Left ventricle myocardium superior (tissue), 1 donor: ENCODE measurements at places on chromosomes 2 and 18. TPM values are rescaled to one million over a fixed set of nuclear protein-coding genes. Genes with fewer than 3 reads are reported as not detected.

The ALPP gene
- not detected for total RNA-seq

The ZNF514 gene
- total RNA-seq: 15.4 TPM

The LYPD6B gene
- not detected for total RNA-seq

DNA sequence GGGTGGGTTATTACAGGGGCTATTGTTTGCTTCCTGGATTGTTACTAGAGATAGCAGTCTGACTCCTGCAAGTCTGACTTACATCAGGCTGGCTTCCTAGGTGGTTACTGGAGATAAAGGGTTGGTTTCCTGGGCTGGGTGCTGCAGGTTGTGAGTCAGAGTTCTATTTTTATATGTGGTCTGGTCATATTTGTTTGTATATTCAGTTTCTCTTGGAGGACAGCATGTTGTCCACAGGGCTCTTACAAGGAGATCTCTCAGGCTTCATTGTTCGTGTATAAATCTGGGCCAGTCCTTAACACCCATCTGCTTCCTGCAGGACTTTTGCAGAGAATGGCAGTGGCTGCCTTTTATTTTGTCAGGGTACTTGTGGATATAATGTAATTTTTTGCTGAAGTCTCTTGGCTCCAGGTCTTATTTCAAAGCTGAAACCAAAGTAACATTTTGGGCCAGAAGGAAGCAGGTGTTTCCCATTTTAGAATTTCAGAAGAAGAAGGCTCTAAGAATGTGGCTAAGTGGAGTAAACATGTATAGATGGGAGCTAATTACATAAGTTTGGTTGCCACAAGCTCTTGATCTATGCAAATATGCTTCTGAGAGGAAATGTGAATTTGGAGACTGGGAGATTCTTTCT lies 65.9 kb upstream of the SLC16A14 start:
- no peak for DNase-seq

DNA sequence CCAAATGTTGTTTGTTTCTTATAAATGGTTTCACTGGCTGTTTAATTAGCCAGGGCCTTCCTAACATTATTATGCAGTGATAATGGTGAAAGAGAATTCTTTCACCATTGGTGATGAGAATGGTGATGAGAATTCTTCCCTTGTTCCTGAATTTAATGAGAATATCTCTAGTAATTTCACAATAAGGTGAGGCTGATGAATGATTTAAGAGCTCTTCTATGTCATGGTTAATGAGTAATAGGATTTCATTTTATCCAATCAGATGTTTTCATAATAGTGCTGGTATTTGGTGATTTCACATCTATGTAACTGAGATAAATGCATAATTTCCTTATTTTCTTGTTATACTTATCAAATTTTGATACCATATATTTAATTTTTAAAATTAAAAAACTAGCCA lies 535.7 kb upstream of the ZEB2 start:
- DNase-seq: no peak

The G6PC2 gene
- not detected for total RNA-seq

DNA sequence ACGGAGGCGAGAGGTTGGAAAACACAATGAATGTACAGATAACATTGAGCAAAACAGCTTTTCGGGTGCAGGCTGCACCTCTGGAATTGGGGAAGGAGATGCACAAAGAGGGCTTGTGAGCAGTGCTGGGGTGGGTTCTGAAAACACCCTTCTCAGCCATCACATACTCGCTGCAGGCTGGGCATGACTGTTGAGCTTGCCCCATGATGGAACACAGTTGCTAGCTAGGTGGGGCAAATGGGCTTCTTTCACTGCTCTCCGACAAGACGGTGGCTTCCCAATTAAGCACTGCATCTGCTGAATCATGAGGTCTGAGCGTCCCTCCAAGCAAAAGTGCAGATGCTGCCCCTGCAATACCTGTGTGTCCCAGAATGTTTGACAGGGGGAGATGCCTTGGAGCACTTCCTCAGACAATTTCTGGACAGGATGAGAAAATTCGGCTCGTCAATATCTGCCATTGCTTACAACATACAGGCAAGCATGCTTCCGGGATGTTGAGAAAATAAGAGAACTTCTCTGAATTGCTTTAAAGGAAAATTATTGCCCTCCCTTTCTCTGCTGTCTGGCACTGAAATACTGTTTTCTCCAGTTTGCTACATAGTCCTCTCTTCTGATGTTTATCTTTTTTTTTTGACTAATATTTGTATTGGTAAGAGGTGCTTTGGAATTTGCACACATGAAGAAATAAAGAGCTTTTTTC lies 77.3 kb upstream of the SH3BP4 start:
- DNase-seq: no peak

- DNase-seq: no peak
Measured at GRCh38 chr2:215930505-215931253, 82.7 kb downstream of the MREG start.

GRCh38 chr2:227127201-227127600 lies 36.8 kb downstream of the COL4A4 start:
- DNase-seq: no peak

GRCh38 chr2:236146436-236146835 lies 21.8 kb downstream of the GBX2 start:
- DNase-seq: no peak
